HS-27A (cell line): ENCODE measurements at places on chromosomes 6 and 20.

GRCh38 chr20:53829724-53830521 is 236.3 kb upstream of the ZNF217 start:
- DNase-seq = no peak

- no peak for DNase-seq
Observed at GRCh38 chr20:52004018-52004417, 187.6 kb downstream of the ZFP64 start.

GRCh38 chr20:37452236-37452635 is 68.8 kb upstream of the NNAT start:
- DNase-seq = no peak

- DNase-seq = no peak
Observed at GRCh38 chr20:41029150-41029901, 704 bp downstream of the TOP1 start.

- DNase-seq = no peak
Observed at GRCh38 chr6:136036601-136037000, 185.1 kb downstream of the PDE7B start.

DNA sequence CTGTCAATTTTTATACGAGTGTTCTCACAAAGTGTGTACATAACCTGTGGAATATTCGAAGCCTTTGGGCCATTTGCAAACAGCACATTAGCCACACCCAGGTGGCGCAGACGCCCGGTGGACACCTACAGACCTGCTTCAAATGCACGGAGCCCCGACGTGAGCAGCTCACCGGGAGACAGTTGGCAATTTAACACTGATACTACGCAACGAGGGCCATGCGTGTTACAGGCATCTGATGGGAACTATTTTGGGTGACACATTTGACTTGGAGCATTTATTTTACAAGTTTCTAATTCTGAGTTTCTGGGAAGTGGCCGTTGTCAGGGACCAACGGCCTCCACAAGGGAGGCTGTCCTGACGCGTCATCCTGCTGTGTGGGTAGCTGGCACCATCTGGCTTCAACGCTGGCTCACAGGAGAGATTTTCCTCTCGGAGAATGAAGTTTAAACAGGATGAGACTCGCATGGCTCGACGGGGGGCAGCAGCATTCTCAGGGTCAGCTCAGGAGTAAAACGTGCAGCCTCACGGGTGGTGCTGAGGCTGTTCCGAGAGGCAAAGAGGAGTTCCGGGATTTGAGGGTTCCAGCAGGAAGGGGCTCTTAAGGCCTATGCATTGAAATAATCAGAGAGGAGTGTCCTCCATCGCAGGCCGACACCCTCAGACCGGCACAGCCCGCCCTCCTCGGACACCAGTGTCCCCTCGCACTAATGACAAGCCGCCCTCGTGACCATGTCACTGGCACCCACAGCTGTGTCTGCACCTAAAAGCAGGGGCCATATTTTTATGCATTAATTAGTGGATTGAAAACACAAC is 207.4 kb downstream of the DLL1 start:
- no peak for DNase-seq

- no peak for DNase-seq
Observed at GRCh38 chr20:47208534-47209174, 147.8 kb downstream of the ZMYND8 start.

DNA sequence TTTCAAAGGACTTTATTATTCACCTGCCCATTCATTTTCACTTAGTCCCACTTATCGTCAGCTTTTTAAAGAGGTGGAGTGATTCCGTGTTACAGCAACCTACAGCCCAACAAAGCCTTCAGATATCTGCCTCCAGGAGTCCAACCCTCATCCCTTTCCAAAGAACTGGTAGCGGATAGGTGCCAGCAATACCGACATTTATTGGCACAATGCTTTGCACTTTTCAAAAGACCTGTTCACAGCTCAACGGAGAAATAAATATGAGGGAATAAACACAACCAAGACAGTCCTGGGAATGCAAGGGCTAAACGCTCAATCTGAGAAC is 819 bp upstream of the MTRF1L start:
- DNase-seq = no peak

DNA sequence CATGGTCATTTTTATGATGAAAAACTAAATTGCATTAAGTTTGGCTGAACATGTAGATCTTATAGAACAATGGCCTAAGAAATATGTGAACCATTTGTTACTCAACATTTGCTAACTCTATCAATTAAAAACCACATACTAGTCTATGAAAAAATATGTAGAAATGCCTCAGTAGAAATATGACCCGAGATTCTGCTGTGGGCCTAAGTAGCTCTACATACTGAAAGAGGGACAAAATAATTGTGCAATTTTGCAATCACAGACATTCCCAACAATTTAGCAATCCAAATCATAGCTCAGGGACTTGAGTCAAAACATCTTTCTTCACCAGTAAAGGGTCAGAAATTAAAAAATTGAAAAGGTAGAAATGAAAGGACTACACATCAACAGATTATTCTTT is 619.0 kb downstream of the FRK start:
- DNase-seq = no peak

DNA sequence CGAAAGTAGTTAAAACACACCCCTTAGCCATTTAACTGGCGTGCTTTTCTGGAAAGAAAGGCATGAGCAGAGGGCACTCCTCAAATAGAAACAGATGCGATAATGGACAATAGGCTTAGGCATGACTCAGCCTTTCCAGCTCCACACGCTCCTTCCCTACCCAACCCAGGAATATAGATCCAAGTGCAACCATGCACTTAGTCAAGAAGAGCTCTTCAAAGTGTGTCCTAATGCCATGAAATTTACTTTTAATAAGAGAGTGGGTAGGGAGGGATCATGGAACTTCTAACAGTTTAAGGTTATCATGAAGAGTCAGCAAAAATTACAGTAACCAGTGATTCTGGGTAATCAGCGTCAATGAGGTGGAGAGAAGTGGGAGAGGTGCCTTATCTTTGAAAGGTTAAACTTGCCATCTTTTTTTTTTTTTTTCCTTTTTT is 2.4 kb upstream of the EFHC1 start:
- peak; percentile 75 for DNase-seq

DNA sequence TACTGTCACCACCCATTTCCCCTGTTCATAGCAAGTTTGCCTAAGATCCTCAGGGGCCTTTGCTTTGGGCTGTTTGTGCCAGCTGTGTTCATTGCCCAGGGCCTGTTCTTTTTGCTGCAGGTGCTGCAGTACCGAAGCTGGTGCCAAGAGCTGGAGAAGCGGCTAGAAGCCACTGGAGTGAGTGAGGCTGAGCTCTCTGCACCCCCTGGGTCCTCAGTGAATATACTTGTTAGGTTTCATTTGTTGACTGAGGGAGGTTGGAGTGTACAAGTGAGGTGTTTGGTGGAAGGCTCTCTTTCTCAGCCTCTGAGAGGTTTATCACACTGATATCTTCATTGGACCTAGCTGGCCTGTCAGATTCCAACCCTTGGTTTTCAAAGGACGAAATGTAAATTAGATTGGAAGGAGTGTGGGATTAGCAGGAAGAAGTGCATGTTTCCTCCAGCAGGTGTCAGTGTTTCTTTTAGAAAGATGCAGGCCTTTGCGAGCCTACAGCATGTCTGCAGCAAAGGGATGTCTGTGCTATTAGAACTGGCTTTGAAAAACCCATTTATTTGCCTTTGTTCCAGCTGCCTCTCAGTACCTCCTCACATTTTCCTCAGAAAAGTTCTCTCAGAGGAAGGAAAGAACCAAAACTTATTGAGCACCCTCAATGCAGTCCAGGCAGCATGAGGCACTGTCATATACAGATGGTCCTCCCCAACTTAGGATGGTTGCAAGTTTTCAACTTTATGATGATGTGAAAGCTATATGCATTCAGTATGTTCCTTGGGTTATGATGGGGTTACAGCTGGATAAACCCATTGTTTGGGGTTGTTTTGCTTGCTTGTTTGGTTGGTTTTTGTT is 8.3 kb downstream of the CEP250 start:
- DNase-seq = peak; percentile 27

GRCh38 chr6:37130704-37131103 is 39.2 kb upstream of the PIM1 start:
- no peak for DNase-seq

- no peak for DNase-seq
Observed at GRCh38 chr6:90197854-90198496, 98.7 kb downstream of the BACH2 start.

DNA sequence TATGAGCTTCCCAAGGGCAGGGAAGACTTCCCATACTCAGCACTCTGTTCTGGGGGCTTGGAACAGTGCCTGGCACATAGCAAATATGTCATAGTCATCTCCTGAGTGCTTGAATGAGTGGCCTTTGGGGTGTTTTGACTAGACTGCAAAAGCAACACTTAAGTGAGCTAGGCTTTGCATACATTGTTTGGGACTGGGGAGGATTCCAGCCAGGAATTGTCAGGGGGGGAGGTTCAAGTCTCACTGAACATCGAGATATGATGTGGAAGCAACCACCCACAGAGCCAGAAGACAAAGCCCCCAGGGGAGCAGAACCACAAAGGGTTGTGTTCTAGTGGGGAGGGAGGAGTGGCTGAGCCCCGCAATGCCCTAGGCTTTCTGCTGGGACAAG is 98.4 kb downstream of the SYCP2 start:
- DNase-seq = no peak

GRCh38 chr6:123383718-123384117 is 253.0 kb downstream of the TRDN start:
- no peak for DNase-seq

DNA sequence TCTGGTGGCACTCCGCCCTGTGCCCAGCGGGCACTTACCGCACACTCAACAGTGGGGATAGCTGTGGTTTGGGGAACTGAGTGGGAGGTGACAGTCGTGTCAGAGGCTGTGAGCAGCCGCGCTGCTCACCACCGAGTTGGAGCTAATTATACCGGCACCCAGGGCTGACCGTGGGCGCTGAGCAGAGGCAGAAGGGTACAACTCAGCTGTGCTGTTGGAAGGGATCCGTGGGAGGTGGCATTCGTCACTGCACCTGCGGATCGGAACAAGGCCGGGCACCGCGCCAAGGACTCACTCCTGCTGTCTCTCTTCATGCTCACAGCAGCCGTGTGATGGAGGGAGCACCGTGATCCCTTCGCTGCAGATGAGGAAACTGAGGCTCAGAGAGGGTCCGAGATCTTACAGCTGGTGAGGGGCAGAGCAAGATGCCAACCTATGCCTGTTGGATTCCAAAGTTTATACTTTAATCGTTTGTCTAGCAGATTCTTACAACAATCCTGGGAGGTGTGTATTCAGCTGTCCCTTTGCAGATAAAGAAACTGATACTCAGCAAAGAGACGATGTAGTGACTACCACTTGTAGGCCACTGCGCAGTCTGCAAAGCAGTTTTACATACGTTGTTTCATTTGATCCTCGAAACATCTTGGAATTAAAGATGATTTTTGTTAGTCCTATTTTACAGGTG is 713 bp upstream of the ELMO2 start:
- DNase-seq = no peak

- no peak for DNase-seq
Observed at GRCh38 chr6:119348096-119348747, 1.3 kb downstream of the MAN1A1 start.
